Left renal cortex interstitium (tissue), 4 donors: ENCODE measurements at places on chromosomes 13 and 19.

DNA sequence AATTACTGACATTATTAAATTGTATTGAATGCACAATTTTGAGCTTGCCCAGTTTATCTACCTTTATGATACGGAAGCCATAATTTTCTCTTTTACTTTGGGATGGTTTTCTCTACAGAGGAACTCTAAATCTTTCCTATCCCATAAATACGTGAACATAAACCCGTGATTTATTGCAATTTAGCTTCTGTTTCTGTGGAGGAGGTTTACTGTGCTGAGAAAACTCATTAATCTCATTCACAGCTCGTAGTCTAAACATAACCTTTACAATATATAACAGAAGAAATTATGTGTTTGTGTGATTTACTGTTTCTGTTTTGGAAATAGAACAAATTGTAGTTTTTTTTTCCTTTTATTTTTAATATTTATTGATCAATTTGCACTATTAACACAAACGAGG is 207.1 kb upstream of the PCDH9 start:
- DNase-seq = peak; percentile 10

- no peak for DNase-seq
Measured at GRCh38 chr19:47781590-47782262, 3.2 kb downstream of the SELENOW start.

- DNase-seq = no peak
Measured at GRCh38 chr19:16066611-16067104, 9.6 kb upstream of the TPM4 start.

- no peak for DNase-seq
Measured at GRCh38 chr19:55598034-55598433, 1.3 kb downstream of the FIZ1 start.

GRCh38 chr19:2249880-2250765 is 1.0 kb downstream of the AMH start:
- DNase-seq = no peak

DNA sequence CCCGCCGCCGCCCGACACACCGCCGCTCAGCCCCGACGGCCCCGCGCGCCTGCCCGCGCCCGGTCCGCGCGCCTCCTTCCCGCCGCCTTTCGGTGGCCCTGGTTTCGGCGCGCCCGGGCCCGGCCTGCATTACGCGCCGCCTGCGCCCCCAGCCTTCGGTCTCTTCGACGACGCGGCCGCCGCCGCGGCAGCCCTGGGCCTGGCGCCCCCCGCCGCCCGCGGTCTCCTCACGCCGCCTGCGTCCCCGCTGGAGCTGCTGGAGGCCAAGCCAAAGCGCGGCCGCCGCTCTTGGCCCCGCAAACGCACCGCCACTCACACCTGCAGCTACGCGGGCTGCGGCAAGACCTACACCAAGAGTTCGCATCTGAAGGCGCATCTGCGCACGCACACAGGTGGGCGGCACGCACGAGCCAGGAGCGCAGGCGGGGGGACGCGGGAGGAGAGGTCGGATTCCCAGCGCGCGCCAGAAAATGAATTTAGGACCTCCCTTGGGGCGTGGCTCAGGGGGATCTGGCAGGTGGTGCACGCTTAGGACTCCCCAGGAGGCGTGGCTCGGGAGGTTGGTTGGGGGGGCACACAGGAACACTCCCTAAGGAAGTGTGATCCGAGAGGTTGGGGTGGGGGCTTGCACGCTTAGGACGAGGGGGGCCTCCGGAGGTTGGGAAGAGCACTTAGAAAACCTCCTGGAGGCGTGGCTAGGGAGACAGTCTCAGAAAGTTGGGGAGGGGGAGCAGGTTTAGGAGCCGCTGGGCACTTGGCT is 1.2 kb downstream of the KLF2 start:
- DNase-seq = no peak

DNA sequence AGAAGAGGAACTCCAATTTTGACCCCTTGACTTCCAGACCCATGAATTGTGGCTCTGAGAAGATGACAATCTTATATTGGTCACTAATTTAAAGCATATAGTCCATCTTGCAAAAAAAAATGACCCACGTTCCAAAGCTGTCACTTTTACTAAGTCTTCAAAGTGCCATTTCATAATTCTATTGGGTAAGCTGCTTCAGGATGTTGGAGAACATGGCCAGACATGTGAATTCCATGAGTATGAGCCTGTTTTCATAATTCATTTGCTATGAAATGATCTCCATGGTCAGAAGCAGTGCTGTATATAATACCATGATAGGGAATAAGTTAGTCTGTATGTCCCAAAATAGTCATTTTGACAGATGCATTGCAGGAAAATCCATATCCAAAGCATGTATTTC is 1787.3 kb downstream of the SLITRK5 start:
- DNase-seq = no peak

GRCh38 chr13:108560093-108560492 is 69.3 kb upstream of the MYO16 start:
- DNase-seq = no peak

DNA sequence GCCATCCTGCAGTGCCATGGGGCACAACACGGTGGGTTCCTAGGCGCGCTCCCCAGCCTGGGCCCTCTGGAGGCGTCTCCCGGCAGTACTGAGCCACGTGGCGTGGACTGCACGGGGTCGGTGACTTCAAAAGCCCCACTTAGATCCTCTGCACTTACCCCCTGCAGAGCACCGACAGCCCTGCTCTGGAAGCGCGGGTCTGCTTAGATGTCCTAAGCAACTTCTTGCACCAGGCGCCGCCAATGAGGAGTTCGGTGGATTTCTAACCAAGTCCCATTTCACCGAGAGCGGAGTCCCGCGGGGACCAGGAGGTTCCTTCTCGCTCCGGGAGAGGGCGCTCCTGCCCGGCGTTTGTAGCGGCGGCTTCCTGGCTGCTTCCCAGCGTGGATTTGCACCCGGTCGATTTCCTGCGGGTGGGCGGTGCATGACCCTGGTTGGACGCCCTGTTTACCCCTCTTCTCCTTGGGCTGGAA is 25.2 kb upstream of the ZNF845 start:
- peak; percentile 26 for DNase-seq

GRCh38 chr13:25963674-25964073 is 88.1 kb downstream of the SHISA2 start:
- DNase-seq = no peak

DNA sequence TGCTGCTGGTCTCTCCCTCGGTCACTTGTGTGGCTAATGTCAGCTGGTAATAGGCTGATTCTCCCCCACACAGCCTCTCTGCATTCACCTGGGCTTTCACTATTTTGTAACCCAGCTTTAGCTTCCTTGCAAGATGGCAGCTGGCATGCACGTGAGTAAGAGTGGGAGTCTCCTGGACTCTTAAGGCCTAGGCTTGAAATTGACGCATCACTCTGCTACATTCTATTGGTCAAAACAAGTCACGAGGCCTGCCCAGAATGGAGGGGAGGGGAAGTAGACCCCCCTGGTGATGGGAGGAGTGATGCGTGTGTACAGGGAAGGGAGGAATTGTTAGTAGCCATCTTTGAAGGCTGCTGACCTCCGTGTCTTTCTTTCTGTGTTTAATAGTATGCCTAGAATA is 24.9 kb upstream of the PNMA8B start:
- DNase-seq = no peak

DNA sequence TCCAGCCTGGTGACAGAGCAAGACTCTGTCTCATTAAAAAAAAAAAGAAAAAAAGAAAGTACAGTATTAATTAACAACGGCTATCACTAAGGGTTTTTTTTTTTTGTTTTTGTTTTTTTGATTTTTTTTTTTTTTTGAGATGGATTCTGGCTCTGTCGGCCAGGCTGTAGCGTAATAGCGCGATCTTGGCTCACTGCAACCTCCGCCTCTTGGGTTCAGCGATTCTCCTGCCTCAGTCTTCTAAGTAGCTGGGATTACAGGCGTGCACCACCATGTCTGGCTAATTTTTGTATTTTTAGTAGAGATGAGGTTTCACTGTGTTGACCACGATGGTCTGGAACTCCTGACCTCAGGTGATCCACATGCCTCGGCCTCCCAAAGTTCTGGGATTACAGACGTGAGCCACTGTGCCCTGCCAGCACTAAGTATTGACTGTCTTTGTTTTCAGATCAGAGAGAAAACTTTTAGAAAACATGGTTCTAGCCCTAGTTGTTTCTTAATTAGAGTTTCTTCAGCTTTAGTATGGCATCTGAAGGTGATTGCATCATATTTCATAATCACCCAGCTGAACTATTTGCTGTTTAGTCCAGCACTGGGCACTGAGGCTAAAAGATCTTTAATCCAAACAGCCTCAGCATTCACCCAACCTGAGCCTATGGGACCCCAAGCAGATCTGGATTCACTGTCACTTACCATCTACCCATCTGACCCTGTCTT is 2.7 kb upstream of the GATAD2A start:
- no peak for DNase-seq

DNA sequence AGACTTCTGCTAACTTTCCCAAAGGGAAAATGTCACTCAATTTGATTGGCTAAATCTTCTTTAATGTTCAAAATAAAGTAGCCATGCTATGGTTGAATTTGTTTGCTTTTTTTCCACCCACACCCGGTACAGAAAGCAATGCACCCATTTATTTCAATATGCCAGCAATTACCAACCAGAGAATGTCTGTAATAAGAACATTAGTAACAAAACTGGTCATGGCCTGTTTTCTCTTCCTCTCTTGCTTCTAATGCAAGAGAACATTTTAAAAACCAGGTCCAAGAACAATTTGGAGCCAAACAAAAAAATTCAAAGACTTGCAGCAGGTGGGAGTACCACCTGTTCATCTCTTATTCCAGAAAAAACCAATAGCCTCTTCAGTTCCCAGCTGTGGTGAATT is 1108.8 kb upstream of the PCDH20 start:
- DNase-seq = no peak

- no peak for DNase-seq
Measured at GRCh38 chr19:30711296-30711695, 339.1 kb downstream of the ZNF536 start.

DNA sequence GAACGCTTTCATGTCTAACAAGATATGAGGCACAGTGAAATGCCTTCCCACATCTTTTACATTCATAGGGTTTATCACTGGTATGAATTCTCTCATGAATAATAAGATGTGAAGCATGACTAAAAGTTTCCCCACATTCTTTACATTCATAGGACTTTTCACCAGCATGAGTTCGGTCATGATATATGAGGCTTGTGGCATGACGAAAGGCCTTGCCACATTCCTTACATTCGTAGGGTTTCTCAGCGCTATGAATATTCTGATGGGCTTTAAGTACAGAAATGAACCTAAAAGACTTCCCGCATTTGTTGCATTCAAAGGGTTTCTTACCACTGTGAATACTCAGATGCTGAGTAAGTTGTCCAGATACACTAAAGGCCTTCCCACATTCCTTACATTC is 21.3 kb downstream of the ZNF607 start:
- DNase-seq = no peak

- DNase-seq = no peak
Measured at GRCh38 chr13:71828117-71828516, 38.9 kb downstream of the DACH1 start.

- no peak for DNase-seq
Measured at GRCh38 chr13:24129914-24130774, 30.4 kb upstream of the SPATA13 start.

DNA sequence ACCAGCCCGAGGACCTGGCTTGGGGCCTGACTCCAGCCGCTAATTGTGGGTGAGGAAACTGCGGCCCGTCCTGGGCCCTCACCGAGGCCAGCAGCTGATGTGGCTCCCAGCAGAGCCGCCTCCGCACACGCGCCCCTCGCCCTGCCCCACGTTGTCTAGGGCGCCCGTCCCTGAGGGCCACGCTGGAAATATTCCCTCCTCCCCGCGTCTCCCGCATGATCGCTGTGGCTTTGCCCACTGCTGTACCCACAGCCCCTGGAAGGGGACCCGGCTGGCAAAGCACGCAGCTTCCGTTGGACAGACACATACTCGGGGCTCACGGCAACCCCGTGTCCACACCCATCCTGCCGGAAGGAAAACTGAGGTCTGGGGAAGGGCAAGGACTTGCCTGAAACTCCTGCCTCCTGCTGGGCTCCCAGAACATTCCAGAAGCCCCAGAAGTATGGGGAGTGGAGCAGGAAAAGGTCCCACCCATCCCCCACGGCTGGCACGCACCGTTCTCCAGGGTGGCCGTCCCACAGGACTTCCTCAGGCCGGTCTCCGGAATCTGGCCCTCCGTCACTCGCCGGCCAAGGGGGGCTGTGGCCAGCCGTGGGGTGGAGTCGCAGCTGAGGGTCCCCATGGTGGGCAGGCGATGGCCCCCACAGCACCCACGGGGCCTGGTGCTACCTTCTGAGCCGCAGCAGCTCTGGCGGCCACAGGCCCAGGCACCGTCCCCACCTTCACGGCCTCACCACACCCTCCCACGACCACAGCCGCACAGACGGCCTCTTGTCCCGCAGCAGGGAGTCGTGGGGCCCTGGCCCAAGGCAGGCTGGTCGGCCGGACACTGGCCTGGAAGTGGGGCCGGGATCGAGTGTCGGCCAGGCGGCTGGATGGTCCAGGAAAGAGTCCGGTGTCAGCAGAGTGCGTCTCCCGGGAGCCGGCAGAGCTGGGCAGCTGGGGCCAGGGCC is 13.6 kb upstream of the SHC2 start:
- DNase-seq = no peak

- no peak for DNase-seq
Measured at GRCh38 chr13:20519875-20520274, 5.8 kb downstream of the CRYL1 start.

- peak; percentile 58 for DNase-seq
Measured at GRCh38 chr13:45047394-45048310, 58.3 kb downstream of the GPALPP1 start.

GRCh38 chr13:26864576-26864975 is 104.0 kb upstream of the GPR12 start:
- no peak for DNase-seq

GRCh38 chr13:83907196-83907989 is 25.1 kb upstream of the SLITRK1 start:
- DNase-seq = no peak

DNA sequence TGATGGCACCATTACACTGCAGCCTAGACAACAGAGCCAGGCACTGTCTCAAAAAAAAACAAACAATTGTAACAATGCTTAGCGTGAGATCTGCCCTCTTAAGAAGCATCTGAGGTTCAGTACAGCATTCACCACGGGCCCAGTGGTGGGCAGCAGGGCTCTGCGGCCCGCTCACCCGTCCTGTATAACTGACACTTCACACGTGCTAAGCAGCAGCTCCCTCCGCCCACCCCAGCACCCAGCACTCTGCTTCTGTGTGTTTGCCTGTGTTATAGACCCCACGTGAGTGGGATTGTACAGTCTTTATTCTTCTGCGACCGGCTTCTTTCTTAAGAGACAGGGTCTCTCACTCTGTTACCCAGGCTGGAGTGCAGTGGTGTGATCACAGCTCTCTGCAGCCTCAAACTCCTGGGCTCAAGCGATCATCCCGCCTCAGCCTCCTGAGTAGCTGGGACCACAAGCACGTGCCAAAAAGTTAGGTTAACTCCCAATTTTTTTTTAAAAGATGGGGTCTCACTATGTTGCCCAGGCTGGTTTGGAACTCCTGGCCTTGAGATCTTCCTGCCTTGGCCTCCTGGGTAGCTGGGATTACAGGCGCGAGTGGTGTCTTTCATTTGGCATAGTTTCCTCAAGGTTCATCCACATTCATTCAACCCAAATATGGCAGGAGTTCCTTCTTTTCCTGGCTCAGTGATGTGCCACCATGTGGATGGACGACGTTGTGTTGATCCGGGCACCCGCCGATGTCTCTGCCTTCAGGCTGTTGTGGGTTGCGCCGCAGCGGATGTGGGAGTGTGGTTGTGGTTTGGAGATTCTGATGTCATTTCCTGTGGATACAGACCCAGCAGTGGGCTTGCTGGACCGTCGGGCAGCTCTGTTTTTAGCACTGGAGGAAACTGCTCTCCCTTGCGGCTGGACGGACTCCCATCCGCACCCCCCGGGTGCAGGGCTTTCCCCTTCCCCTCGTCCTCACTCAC is 170.0 kb downstream of the KDM4B start:
- DNase-seq = no peak

GRCh38 chr13:112966776-112967175 is 2.2 kb upstream of the MCF2L start:
- no peak for DNase-seq
